ENCODE measurements at places on chromosomes 16 and 17.

- no peak for DNase-seq
Observed at GRCh38 chr17:38416840-38417209, 11.4 kb upstream of the ARHGAP23 start.

- no peak for DNase-seq
Observed at GRCh38 chr17:35708951-35709350, 22.5 kb upstream of the RASL10B start.

DNA sequence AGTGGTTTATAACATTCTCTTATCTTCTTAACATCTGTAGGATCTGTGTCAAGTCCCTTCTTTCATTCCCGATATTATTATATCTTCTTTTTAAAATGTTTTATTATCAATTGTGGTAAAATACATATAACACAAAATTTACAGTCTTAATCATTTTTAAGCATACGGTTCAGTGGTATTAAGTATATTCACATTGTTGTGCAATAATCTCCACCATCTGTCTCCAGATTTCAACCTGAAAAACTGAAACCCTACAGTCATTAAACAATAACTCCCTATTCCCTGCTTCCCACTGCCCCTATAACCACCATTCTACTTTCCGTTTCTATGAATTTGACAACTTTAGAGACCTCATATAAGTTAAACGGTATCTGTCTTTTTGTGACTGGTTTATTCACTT, 45.5 kb downstream of the CEP112 start:
- no peak for DNase-seq

DNA sequence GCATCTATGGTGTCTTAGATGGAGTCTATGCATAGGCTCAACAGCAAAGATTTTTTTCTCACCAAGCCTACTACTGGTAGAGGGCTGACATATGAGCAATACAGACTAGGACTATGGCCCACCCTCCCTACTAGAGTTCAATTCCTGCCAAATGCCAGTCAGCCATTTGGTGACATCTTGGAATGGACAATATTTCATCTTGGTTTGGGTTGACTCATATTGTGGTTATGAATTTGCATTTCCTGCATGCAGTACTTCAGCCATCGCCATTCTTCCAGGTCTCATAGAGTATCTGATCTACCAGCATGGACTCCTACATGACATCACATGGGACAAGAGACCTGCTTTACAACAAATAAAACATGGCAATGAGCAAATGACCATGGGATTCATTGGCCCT, 778.1 kb upstream of the SOX9 start:
- no peak for DNase-seq

DNA sequence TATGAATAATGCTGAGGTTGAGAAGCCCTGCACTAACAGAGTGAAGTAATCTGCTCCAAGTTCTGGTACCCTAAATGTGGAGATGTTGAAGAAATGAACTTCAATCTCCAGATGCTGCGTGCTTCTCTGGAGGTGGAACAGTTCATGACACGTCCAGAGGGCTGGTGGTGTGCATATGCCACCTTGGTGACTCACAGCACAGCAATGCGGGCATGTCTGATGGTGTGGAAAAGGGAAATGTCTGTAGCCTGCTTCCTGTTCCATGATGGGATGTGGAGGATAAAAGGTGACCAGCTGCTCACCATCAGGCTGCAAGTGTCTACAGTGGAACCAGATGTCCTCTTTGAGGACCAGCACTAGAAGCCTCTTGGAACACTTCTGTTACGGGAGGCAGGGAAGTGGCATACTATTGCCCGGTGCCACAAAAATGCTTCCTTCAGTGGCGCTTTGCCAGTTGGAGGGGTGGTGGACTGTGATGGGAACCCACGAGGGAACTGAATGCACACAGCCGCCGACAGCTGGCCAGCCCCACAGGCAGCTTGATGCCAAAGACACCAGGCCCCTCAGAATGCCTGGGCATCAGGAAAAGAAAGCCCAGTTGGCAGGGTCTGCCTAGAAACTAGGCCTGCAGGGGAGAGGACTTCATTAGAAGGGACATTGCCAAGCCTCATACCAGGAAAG, 19.9 kb downstream of the SNX11 start:
- DNase-seq, result no peak

DNA sequence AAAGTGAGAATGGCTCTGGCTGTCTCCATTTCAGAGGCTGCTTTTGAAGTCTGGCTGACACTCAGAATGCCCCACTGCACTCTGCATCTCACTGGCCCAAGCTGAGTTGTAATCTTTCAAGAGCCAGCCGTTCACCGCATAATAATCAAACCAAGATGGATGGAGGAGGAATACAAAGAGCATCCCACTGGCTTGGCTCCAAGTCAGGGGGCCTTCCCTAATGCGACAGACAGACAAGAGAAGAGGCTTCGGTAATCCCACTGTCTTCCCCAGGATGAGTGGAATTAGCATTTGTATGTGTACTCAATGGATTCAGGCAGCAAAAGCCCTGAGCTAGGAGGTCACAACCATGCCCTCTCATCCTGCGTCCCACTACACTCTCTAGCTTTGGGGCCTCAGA, 68.0 kb downstream of the CBLN1 start:
- no peak for DNase-seq

- no peak for DNase-seq
Observed at GRCh38 chr17:3690094-3690715, 5.8 kb downstream of the P2RX5 start.

- DNase-seq, result peak; percentile 67
Observed at GRCh38 chr16:88785106-88785924, at the start of gene PIEZO1. TSS of gene PIEZO1 (minus strand) at chr16:88785220. CDS start at chr16:88784964, 256 bp downstream.

- no peak for DNase-seq
Observed at GRCh38 chr17:3980381-3981014, 16.3 kb upstream of the ATP2A3 start.

DNA sequence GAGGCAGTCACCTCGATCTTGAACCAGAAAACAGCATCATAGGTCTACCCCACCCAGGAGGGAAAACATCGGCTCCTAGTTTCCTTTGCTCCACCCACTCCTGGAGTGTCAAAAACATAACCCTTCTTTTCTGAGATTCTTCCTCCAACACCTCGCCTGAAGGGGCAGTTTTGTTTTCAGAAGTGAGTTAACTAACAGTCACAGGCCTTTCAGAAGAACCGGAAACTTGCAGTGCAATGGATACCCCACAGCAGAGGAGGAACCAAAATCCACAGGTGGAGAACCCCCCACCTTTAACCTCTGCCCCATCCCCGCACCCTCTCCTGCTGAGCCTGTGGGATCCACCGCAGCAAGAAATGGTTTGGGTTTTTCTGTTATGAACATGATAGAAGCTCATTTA, 7.8 kb upstream of the TEX2 start:
- DNase-seq, result no peak

- DNase-seq, result no peak
Observed at GRCh38 chr16:56686758-56687157, 4.5 kb downstream of the MT1X start.

DNA sequence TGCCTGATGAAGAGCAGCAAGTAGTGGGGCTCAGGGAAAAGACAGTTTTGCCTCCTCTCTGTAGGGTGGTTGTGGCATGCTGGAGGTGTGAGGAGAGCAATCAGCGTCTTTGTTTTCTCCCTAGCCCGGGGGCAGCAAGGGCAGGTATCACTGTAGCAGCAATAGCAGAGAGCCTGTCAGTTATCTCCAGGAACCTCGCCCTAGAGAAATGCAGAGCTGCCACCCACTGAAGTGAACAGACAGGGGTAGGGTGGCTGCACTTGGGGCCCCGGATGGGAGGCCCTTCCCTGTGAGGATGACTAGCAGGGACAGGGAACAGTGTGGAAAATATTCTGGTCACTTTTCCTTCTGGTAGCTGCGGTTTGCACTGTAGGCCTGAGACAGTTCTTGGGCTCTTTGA, 886.5 kb downstream of the CDH8 start:
- no peak for DNase-seq

- DNase-seq, result no peak
Observed at GRCh38 chr16:84218176-84218823, 21.5 kb downstream of the KCNG4 start.

DNA sequence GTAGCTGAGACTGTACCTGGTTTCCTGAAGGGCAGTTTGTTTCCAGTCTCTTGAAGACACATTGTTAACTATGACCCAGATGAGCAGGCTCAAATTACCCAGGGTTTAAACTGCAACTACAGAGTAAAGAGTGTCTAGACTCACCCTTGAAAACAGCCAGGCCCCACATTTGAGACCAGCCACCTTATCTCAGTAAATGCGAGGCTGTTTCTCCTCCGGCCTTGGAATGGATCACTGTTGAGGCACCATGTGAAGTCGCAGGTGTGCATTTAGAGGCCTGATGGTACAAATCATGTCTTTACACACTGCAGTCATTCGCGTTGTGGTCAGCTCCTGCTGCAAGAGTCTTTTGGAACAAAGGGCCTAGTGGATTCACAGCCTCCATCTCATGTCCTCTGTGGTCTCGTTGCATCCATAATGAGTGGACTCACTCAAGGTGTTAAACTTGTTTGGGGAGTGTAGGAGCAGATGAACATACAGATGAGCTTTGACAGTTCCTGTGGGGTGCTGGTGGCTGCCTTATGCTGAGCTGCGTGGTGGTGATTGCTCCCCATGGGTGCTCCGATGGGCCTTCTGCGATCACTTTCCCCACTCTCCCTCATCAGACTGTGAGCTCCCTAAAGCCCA, 18.5 kb upstream of the N4BP1 start:
- no peak for DNase-seq

All from stimulated activated CD4-positive, alpha-beta T cell treated with anti-CD3 and anti-CD28 coated beads, Interleukin-1b, Interleukin-23, amount 100 ng/mL, for 48 hours (primary cell).